ENCODE measurements at places on chromosomes 4 and X.

GRCh38 chr4:76515975-76516843 lies 81.2 kb downstream of the SHROOM3 start:
- no peak for DNase-seq

GRCh38 chr4:109406337-109406931 lies 27.2 kb upstream of the SEC24B start:
- peak; percentile 65 for DNase-seq

DNA sequence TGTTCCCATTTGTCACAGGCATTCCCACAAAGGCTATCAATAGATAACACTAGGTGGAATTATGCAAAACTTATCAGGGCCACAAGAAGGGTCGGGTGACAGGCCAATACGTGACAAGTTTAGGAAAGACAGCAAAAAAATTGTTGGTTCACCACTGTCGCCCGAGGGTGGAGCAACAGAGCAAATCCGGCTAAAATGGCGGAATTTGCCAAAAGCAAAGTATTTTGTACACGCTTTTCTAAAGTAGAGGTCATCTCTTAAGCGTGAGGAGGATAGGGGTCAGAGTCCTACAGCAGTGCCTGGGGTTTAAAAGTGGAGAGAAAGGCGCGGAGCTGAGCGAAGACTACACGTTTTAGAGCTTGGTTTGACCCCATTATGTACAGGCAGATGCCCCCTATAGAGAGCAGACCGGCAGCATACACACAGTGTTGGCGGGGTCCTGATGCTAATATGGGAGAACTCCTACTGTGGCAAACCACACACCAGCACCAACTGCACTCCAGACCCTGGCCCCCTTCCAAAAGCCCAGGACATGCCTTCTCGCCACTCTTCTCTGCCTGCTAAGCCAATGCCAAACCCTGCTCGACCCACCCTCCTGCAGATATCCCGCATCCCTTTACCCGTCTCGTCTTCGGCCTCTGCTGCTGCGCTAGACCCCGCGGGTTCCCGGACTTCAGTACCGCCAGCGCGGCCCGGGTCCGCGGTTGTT lies 733 bp downstream of the CCNA2 start:
- peak; percentile 74 for DNase-seq

- peak; percentile 94 for DNase-seq
Measured at GRCh38 chr4:98566361-98567008, 91.9 kb downstream of the TSPAN5 start.

DNA sequence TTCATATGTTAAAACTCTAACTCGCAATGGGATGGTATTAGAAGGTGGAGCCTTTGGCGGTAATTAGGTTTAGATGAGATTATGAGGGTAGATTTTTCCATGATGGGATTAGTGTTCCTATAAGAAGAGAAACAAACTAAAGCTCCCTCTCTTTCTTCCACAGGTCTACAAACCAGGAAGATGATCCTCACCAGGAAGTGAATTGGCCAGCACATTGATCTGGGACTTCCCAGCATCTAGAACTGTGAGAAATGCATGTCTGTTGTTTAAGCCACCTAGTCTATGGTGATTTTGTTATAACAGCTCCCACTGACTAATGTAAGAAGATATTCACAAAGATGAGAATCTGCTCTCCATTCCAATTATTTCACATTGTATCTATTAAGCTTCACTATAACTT lies 2266.9 kb downstream of the PCDH7 start:
- DNase-seq, result no peak

DNA sequence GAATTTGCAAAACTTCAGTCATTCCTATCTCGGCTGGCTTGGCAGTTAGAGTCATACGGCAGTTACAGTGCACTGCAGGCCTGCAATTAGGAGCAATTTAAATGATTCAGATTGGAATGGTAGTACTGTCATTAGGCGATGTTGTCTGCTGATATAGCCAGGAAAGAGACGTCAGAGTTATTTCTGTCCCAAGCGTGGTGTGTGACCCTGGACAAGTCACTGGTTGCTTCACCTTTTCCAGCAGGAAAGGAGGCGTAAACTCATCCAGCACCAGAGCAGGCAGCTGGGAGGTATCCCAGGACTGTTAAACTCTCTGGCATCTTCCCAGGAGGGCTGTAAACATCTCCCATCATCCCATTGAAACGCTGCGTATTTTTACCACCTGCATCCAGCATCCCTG lies 836 bp upstream of the LNX1 start:
- peak; percentile 69 for DNase-seq

DNA sequence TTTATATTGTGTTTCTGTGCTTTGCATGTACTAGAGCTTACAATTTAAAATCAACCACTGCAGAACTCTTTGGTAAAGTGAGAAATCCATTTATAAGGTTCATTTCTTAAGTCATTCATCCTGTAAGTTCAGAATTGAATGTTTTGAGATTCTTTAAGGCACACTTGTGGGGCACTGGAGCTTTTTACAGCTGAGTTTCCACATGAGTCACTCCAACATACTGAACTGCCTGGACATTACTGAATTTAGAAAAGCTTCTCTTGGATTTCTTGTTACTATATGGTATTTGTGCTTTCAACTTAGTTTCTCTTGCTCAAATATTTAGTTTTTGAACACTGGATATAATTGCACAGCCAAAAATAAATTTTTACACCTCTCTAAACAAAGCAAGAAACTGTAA lies 226.3 kb downstream of the PACRGL start:
- DNase-seq, result no peak

- no peak for DNase-seq
Measured at GRCh38 chr4:17595471-17596005, 18.5 kb downstream of the LAP3 start.

GRCh38 chr4:110848787-110849186 lies 225.9 kb upstream of the PITX2 start:
- no peak for DNase-seq

DNA sequence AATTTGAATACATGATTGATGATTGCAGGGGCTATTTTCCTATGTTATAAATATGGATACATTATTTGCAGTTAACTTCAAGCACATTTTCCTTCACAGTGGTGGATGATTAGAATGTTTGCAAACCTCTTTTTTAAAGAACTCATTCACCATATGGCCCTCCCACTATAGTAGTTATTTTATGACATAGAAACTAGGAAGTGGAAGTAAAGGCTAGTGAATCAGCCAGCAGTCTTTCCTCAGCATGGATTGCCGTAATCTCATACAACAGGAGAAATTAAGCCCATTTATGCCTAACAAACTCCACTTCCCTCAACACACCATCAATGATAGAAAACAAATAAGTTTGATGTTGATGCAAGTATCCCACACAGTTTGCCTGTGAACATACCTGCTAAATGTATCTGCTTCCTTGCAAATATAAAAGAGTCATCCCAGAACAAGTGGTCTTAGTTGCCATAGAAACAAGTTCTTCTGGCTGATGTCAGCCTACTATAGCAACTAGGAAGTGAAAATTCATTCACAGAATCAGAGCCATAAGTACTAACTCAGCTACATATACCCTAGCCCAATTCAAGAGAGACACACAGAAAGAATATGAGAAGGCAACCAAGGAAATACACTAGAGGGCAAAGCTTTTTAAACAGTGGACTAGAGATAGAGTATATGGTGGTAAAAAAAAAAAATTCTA lies 100.9 kb upstream of the RADX start:
- DNase-seq, result no peak

DNA sequence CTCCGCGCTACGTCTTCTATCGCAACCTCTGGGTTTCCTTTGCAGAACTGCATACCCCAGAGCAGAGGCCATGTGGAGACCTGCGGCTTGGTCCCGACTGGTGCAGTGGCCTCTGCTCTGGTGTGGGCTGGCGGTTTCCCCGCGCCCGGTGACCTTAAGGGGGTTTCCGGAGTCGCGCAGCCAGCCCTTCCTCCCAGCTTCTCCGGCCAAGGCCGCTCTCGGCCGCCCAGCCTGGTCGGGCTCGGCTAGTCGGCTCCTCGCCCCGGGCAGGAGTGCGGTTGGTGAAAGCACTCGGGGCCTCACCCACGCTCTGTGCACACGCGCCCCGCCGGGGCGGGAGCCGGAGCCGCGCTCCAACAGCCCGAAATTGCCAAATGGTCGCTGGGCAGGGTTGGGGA lies 84.9 kb downstream of the BCOR start:
- peak; percentile 79 for DNase-seq

GRCh38 chr4:185834088-185834487 lies 22.1 kb upstream of the SORBS2 start:
- DNase-seq, result no peak

DNA sequence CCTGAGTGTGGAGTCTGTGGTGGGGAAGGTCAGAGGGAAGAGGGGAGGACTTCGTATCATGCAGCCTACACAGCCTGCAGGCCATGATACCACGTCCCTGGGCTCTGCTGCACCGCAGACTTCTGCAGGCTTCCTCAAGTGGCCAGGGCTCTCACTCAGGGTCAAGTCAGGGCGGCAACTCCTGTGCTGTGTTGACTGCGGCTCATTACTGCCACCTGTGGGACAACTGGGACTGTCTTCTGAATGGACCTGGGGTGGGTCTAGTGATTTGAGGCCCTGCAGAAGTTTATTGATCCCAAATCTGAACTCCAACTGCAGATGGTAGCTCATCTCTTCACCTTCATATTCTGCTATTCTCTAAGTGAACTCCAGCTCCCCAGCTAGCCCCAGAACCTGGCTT lies 167.1 kb downstream of the NSUN7 start:
- DNase-seq, result peak; percentile 92

- no peak for DNase-seq
Measured at GRCh38 chr4:186728631-186729271, 5.1 kb upstream of the FAT1 start.

GRCh38 chrX:134633832-134634231 lies 24.4 kb downstream of the PLAC1 start:
- no peak for DNase-seq

- no peak for DNase-seq
Measured at GRCh38 chr4:54912155-54912554, 213.2 kb downstream of the KDR start.

GRCh38 chr4:122928930-122929329 lies 6.5 kb upstream of the NUDT6 start:
- DNase-seq, result no peak

GRCh38 chrX:12794654-12795053 lies 3.4 kb downstream of the PRPS2 start:
- no peak for DNase-seq

- no peak for DNase-seq
Measured at GRCh38 chrX:126695375-126695896, 124.1 kb upstream of the PRR32 start.

DNA sequence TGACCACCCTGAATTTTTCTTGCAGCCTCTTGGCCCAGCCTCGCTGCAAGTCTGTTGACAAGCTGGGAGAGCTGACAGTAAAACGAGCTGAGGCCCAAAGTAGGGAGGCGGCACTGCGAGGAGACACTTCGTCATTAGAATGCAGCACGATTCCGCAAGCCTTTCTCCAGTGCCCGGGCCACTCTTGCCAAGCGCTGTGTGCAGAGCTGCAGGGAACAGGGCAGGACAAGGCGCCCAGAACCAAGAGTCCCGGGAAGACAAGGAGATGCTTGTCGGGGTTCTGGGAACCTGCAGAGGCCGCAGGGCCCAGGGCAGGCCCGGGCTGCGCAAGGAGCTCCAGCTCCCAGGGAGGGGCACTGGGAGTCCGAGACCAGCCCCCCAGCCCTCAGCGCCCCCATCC lies 187.1 kb downstream of the BCOR start:
- DNase-seq, result no peak

DNA sequence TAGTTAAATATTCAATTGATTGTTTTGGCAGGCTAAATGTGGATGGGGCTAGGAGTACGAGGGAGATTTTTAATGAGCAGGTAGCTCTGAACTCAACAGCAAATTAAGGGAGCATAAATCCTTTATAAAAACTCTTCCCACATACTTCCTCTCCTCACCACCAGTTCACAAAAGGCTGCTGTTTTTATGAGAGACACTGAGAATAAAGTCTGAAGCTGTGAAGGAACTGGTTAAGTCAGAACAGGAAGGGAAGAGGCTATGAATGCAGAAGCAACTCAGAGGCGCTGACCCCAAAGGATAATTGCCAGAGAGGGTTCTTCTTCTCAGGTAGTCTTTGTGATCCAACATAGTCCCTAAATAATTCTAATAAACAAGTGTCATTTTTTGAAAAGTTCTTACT lies 406.1 kb downstream of the GPM6A start:
- no peak for DNase-seq

- DNase-seq, result peak; percentile 88
Measured at GRCh38 chr4:27123123-27123768, 262.6 kb downstream of the STIM2 start.

DNA sequence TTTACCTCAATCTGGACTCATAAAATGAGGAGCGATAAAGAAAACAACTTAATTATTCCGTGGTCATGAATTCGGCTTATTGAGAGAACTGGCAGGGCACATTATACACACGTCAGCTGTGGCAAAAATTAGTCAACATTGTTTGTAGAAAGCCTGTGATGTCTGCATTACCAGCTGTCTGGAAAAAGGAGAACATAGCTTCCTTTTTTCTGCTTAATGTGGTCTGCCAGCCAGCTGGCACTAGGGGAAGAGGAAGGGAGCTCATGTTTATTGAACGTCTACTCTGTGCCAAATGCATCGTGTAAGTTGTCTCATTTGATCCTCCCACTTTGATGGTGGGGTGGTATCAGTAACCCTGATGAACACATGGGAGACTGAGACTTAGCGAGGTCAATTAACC lies 367.6 kb downstream of the ARHGAP24 start:
- DNase-seq, result no peak

DNA sequence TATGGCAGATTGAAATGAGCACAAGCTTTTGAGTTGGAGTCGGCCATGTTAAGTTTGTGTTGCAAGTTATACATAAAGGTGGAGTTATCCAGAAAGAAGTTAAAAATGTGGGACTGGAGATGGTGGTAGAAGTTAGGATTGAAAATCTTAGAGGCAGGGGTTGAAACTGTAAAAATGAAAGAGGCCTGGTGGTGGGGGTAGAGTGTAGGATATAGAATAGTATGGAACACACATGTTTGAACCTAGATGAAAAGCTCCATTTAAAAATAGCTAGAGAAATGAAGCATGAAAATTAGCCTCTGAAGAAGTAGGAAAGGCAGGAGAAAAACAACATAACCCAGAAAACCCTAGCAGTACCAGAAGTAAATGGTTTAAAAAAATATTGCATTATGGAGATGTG lies 131.8 kb upstream of the ENPEP start:
- peak; percentile 72 for DNase-seq

- peak; percentile 70 for DNase-seq
Measured at GRCh38 chr4:168632301-168632725, 135.5 kb downstream of the PALLD start.

- DNase-seq, result no peak
Measured at GRCh38 chr4:24209906-24210305, 320.1 kb upstream of the PPARGC1A start.

DNA sequence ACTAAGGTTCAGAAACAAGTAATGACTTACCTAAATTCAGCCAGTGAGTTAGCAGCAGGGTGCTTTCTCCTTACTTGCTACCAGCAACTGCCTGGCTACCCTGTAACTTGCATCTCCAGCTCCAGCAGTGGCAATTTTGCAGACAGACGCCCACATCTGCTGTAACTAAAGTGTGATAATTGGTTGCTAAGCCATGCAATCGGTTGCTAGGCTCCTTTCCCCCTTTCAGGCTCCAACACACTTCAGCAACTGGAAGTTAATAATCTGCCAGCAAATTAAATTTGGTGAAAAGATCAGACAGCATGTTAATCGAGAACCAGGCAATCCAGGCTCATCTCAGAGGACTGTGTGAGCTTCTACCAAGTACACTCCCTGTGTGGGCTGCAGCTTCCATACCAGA lies 24.2 kb upstream of the ARHGEF9 start:
- no peak for DNase-seq
